ENCODE measurements at places on chromosomes 1 and 21.

DNA sequence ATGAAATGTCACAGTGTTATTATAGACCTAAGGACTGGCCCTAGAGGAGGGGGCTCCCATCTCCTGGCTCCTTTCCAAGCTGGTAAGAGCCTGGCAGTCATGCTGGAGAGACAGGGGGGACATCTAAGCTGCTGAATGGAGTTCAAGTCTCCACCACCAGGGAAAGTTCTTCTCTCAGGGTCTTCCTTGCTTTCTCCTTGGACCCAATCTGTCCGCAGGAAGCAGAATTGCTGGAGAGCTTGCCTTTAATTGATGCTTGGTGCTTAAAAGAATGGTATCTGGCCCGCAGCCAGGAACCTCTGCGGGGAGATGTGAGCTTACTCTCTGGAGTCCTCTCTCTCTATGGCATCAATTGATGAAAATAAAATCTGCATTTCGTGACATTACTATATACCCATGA, 25.1 kb downstream of the IRF2BP2 start:
- peak; percentile 54 for DNase-seq

DNA sequence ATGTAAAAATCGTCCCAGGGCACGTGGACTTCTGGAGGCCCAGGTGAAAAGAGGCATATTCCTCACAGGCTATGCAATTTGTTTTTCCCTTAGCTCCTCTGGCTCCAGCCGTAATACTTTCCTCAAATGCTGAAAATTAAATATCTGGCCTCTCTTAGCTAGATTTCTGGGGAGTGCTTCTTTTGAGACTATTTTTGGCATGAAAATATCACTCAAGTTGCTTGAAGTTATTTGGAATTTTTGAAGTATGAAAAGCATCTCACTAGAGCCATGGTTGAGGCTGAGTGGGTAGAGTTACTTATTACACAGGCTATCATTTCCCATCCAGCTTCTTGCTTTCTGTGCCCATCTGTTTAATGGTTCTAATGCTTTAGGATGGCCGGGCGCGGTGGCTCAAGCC, 59.7 kb downstream of the MYOM3 start:
- no peak for DNase-seq

- no peak for DNase-seq
Measured at GRCh38 chr1:156126043-156126629, 11.6 kb downstream of the LMNA start.

GRCh38 chr1:203038217-203038741, 12.0 kb downstream of the PPFIA4 start:
- DNase-seq: no peak

DNA sequence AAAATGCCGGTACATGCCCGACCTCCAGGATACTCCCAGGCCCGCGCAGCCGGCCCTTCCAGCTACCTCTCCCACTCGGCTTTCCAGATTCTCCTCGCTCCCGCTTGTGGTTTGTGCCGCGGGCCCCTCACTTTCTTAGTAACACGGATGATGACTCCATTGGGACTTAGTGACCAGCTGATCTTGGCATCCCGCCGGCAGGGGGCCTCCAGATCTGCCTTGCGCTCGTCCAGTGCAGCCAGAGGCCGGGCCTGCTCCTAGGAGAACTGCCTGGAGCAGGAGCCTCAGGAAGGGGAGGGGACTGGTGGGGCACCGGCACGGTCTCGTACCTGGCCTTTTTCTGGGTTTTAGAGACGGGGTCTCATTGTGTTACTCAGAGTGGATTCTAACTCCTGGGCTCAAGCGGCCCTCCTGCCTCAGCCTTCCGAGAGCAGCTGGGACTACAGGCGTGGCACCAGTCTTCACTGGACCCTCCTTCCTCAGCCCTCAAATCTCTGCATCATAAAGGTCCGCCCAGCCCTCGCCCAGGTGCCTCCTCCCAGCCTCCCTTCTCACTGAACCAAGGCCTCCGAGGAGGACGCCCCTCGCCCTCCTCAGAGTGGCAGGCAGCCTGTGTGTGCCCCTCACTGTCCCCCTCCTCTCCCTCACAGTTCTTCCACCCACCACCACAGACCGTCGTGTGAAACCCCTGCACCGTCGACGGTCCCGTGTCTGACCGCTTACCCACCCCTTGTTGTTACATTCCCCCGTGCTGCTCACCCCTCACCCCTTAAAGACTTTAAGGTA, 78.6 kb downstream of the SLC25A24 start:
- no peak for DNase-seq

GRCh38 chr1:1797731-1798341, 19.6 kb upstream of the NADK start:
- DNase-seq: no peak

DNA sequence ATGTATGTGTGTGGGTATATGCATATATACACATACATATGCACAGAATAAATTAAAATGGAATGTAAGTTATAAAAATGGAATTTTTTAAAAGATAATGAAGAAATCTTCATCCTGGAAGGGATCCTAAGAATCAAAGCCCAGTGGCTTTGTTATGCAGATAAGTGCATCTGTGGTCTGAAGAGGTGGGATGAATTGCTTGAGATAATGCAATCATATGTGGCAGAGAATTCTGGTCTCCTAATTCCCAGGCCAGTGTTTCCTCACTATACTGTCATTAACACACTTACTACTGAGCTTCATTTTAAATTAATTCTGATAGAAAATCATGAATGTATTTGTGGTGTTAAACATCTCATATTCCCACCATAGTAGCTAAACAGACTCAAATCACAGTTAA, 86.7 kb upstream of the PRMT6 start:
- DNase-seq: no peak

GRCh38 chr1:116367256-116367945, 5.6 kb upstream of the ATP1A1 start:
- DNase-seq: no peak

DNA sequence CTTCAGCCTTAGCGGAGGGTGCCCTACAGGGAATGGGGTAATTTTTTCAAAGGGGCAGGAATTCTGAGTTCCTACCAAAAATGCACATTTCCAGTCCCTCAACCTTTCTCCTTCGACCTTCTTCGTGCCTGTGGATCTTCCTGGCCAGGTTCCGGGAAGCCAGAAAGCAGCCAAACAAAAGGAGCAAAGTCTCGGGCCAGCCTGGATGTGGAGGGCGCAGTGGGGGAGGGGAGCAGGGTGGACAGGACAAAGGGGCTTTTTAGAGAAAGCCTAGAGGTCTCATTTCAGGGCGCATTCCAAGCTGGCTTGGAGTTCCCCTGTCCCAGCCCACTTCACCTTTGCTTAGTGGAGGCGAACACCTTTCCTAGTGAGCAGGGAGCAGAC, 2.9 kb upstream of the INAVA start:
- no peak for DNase-seq

GRCh38 chr1:13757693-13758092, 57.7 kb downstream of the PRDM2 start:
- DNase-seq: no peak

DNA sequence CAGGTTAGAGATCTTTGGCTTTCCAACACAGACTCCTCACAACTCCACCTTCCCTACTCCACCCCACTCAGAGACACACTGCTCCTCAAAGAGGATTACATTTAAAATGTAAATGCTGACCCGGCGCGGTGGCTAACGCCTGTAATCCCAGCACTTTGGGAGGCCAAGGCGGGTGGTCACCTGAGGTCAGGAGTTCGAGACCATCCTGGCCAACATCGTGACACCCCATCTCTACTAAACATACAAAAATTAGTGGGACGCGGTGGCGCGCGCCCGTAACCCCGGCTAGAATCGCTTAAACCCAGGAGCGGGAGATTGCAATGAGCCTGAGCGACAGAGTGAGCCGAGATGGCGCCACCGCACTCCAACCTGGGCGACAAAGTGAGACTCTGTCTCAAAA, 1.8 kb upstream of the ANP32E start:
- DNase-seq: no peak

GRCh38 chr1:15849775-15850324, 2.3 kb downstream of the SPEN start:
- peak; percentile 80 for DNase-seq

DNA sequence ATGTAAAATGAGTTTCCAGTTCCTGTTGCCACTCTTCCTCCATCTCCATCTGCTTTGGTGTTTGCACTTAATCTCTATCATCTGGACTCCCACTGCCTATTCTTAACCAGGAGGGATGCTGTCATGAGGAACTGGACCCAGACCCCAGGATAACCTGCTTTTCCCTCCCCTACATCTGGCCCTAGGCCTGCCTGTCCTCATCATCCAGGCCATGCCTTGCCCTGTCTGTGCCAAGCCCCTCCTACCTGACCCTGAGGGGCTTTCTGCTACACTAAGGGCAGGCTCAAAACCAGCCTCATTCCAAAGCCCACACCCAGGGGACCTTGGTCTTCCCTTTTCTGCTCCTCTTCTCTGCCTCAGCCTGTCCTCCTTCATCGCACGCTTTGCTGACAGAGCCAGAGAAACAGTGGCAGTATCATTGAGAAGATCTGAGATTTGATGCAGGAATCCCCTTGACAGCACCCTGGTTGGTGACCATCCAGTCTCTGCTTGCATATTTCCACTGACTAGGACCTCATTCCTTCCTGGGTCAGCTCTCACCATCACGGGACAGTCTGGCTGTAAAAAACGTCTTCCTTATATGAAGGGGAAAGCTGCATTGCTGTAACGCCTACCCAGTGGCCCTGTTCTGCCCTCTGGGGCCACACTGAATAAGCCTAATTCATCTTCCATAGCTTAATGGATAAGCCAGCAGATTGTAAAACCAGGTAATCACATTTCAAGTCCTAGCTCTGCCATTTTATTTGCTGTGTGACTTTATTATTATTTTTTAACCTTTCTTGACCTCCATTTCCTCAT, 38.8 kb downstream of the PLXNA2 start:
- DNase-seq: no peak

DNA sequence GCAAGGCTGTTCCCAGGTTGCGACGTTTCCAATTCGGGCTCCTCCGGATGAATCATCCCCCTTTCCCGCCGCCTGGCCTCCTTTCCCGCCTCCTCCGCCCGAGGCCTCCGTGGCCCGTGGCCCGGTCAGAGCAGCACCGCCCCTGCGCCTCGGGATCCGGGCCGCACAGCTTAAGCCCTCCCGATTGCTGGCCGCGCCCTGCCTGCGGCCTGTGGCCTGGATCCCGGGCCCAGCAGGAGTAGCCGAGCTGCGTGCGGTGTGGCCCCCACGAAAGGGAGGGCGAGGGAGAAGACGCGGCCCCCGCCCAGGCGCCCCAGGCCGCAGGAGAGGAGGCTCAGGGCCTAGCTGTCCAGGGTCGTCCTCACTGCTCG, 1.0 kb downstream of the TMEM200B start:
- DNase-seq: no peak
